ENCODE measurements at places on chromosomes 4 and X.

- no peak for DNase-seq
These were observed 4.5 kb upstream of the TNIP3 start for GRCh38 chr4:121168446-121169281.

- DNase-seq, result peak; percentile 18
These were observed 53.4 kb downstream of the ZNF518B start for GRCh38 chr4:10403633-10404445.

GRCh38 chr4:119646347-119647071 lies 17.9 kb upstream of the PDE5A start:
- no peak for DNase-seq

DNA sequence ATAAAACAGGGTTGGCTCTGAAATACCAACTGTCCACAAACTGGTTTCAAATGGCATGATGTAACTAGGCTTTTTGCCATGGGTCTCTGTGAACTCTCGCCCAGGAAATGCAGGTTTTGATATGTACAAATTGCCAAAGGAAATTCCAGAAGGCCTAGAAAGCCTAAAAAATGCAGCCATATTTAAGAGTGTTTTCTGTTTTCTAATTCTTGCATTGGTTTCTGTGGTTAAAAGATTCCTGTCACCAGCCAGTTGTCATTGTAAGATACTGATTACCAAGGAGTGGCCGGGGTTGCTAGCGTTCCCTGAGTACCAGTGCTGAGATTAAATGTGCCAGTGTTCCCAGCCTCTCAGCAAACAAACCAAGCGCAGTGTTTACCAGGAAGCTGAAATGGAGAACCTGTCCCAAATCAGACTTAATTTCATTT lies 53.9 kb upstream of the SORBS2 start:
- no peak for DNase-seq

- DNase-seq, result no peak
These were observed 7.6 kb downstream of the TIGD4 start for GRCh38 chr4:152771741-152772533.

- no peak for DNase-seq
These were observed 40.6 kb upstream of the PRDX4 start for GRCh38 chrX:23626651-23627050.

DNA sequence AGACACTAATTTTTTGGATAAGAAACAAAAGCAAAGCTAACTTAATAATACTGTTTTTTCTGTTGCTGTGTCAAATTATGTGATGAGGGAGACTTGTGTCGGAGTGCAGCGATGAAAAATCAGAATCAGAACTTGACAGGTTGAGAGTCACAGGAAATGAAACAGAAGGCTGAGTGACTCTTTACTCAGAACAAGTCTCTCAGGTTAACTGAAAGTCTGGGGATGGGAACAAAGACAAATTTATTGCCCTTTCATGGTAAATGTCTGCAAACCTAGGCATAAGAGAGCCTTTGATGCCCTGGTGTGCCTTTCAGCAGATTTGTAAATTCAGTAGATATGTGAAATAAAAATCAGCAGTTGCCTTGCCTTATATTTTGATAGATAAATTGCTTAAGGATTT lies 96.0 kb downstream of the ADGRL3 start:
- DNase-seq, result no peak

- DNase-seq, result no peak
These were observed 270.4 kb downstream of the LDB2 start for GRCh38 chr4:16627999-16628398.

DNA sequence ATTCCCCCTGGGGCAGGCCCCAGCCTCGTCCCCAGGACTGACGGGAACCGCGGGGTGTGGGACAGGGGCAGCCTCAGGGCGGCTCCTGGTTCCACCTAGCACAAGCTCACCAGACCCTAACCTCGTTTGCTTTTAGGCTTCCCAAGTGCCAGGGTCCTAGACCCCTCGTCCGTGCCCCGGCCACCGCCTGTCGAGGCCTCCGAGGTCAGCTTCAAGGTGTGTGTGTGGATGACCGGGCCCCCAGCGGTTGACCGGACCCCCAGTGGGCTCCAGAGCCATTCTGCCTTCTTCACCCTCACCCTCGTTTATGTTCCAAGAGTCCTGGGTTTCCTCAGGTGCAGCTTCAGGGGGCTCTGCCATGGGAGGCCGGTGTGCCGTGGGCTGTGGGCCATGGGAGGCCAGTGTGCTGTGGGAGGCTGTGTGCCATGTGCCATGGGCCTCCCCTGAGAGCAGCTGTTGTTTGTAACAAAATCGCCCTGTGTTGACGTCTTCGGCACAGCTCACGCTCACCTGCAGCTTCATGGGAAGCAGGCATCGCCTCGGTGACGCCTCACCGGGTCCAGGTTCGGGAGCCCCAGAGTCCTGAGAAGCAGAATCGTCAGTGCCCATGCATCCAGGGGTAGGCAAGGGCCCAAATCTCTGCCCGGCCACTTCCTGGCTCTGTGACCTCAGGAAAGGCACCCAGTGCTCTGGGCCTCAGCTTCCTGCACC lies 43.0 kb upstream of the HMX1 start:
- DNase-seq, result no peak

DNA sequence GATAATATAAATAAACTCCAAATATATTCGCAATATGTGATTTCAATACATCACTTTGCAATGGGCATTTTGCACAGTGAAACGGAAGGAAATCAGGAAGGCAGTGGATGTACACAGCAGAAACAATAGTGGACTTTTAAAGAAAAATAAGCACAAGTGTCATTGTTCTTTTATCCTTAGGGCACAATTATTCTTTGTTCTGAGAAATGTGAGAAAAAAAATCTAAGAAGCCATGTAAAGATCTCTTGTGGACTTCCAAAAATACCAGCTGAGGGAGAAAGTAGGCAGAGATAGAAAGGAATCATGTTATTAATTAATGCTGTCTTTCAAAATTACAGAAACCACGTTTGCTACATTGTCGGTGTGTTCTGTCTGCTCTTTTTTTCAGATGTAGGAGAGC lies 17.6 kb upstream of the PRRG1 start:
- DNase-seq, result no peak

GRCh38 chrX:41145920-41146608 lies 60.8 kb downstream of the USP9X start:
- no peak for DNase-seq

DNA sequence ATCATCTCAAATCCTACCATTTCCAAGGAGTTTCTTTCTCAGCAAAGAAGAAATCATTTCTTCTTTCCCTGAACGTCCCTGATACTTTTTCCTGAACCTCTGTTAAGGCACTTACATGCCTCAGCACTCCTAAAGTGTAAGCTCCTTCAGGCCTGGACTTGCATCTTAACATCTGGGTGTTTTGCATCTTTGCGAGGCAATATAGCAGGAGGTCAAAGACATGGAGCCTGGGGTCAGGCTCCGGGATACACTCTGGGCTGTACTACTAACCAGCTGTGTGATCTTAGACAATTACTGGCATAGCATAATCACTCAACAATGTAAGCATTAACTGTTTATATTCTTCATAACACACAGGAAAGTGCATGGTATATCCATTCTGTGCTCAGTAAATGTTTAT lies 275.5 kb upstream of the BOD1L1 start:
- no peak for DNase-seq

DNA sequence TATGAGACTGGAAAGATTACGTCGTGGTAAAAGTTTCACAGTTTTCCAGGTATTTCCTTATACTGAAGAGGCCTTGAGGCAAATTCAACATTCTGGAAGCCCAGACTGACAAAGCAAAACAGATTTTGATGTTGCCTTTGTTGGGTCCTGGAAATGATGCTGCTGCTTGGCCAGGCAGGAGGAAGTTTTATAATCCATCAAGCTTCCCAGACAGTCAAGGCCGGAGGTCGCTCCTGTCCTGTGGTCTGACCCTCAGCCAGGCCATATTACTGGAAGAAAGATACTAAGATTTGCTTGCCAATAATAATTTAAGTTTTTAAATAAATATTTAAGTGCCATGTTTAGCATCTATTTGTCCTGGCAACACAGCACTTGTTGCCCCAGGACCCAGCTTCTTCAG lies 63.4 kb downstream of the TAPT1 start:
- DNase-seq, result no peak

DNA sequence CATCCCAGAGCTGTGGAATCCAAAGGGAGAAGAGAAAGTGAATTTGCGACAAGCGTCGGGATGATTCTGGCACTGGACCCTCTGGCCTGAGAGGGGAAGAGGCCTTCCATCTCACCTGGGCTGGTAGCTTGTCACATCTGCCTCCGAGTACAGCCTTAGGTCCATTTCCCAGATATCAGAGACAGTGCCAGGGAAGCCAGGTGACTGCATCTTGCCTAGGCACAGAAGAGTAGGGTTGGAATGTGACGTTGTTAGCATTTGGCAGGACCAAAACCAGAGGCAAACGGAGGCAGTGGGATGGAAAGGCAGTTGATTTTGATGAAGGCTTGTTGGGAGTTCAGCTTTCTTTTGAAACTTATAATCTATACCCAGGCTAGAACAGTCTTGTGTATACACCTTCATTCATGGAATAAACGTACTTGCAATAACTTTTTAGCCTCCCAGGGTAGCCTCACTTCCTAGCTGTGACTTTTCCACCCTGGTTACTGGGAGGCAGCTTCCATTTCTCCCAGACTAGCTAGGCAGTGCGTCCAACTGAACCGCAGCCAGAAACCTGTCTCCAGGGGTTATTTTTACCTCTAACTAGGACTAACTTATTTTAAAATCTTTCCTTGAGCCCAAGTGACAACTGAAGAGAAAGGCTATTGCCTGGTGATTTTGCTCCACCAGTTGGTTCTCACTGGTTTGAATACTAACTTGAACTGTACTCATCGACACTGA lies 5.9 kb downstream of the SOD3 start:
- DNase-seq, result no peak

DNA sequence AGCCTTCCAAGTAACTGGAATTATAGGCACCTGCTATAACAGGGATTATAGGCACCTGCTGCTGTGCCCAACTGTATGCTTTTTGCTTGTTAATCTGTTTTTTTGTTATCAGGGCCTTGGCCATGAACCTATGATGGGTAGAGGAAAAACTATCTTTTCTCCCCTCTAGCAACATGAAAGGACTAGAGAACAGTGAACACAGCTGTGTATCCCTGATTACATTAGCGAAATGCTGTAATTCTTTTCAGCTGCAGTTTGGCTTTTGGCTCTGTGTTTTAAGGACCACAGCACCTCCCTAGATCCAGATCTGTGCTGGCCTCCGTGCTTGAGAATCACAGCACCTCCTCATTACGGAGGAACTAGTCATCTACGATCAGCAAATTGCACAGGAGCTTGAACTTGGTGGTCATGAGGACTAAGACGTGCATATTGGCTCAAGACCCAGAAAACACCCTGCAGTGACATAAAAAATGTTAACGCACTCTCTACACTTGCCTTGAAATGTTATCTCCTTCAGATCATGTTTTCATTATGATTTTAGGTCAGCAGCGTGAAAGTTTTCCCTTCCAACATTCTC lies 57.7 kb upstream of the S100G start:
- DNase-seq, result no peak

DNA sequence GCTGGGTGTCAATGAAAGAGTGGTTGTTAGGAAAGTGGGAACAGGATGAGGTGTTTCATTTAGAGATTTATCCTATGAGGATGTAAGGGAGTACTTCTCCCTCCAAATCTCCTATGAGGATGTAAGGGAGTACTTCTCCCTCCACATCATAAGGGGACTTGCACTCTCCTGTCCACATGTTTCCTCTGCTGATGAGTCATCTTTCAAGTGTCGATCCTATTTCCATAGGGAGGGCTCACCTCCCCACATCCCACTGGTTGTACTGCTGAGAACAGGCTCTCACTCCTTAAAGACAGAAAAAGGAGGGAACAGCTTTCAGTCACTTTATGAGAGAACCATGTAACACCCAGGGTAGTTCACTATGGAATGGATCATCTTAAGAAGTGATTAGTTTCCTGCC lies 65.0 kb downstream of the INPP4B start:
- no peak for DNase-seq

DNA sequence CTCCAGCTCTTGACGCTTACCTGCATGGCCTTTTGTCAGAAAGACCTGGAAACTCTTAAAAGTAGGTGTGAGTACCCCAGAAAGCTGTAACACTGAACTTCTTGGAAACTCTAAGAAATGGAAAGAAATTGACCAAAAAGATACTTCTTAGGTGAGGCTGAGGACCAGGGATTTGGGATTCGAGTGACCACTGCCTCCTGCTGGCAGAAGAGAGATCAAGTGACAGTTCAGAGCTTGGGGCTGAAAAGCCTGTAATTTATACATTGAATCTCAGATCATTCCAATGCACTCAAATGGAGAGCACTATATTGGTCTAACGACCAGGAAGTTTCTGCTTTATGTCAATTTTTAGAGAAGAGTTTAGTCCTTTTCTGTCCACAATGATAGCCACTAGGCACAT lies 204.6 kb downstream of the PDGFRA start:
- DNase-seq, result no peak

DNA sequence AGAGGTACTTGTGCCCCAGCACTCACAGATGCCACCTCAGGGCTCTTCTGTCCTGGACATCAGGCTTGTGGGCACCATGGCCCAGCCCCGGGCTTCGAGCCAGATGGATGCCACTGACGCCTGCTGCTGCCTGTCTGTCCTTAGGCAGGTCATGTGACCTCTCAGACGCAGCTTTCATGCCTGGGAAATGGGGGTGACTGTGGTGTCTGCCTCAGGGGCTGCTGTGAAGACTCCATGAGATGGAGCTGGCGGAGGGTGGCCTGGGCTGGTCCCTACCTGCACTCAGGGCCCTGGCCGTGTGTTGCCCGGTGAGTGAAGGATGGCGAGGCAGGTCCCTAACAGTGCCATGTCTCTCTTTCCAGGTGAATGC lies 6.5 kb downstream of the CPZ start:
- DNase-seq, result no peak

- no peak for DNase-seq
These were observed 94.3 kb upstream of the AFAP1 start for GRCh38 chr4:8033829-8034528.

DNA sequence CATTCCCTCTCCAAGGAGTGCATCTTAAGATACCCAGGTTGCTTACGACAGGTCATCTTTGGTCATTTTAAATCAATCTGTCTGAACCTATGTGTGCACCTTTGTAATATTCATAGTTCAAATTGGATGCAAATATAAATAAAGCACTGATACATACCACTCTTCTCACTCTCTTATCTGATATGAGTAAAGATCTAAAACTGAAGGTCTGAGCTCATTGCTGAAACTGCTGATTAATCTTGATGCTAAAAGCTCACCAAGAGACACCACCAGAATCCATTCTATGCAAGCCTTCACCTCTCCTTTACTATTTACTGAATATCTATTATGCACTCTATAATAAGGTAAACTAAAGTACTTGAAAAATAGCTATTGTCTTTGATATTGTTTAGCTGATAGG lies 16.6 kb downstream of the HSD17B13 start:
- DNase-seq, result no peak

DNA sequence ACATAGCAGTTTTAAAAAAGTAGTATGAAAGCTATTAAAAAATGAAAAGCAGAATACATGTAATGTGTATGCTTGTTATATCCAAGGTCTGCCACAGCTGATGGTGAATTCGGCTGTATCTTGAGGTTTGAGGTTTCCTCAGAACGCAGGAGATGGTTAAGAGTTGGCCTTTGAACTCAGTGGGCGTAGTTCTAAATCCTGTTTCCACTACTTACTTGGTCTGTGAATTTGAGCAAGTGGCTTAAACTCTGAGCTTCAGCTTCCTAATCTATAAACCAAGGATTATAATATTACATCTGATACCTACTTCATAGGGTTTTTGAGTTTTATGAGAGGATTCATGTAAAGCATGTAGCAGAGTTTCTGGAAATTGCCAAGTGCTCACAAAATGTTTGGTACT lies 125.2 kb downstream of the STIM2 start:
- no peak for DNase-seq
